Stimulated activated CD8-positive, alpha-beta memory T cell treated with anti-CD3 and anti-CD28 coated beads, Interleukin-12 subunit alpha, Interleukin-12 subunit beta, amount 100 ng/mL, for 1 hour (primary cell): ENCODE measurements at places on chromosomes 13 and 19.
A peak's percentile ranks its signal among the peaks of the same experiment; 100 is the strongest.

GRCh38 chr13:49908637-49909036, 27.5 kb downstream of the SPRYD7 start:
- DNase-seq, result no peak

DNA sequence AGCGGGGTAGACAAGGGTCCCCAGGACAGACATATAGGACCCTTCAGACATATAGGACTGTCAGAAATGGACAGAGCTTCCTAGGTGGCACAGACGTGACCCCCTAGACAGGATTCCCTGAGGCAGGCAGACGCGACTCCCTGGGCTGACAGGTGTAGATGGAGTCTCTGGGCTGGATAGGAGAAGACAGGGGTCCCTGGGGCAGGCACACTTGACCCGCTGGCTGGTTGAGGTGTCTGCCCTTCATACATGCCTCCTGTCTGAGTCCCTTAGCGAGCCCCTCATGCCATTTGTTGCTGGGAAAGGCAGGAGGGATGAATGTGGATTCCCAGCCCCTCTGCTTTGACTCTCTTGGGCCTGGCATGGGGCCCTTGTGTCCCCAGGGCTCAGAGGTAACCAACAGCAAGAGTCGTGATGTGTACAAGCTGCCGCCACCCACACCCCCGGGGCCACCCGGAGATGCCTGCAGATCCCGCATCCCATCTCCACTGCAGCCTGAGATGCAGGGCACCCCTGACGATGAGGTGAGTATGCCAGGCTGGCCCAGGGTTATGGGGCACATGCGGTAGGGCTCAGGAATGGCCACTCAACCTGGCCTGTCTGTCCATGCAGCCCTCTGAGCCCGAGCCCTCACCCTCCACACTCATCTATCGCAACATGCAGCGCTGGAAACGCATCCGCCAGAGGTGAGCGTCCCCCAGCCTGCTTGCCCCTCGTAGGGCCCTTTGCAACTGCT, 3.0 kb downstream of the HSPB6 start:
- no peak for DNase-seq

DNA sequence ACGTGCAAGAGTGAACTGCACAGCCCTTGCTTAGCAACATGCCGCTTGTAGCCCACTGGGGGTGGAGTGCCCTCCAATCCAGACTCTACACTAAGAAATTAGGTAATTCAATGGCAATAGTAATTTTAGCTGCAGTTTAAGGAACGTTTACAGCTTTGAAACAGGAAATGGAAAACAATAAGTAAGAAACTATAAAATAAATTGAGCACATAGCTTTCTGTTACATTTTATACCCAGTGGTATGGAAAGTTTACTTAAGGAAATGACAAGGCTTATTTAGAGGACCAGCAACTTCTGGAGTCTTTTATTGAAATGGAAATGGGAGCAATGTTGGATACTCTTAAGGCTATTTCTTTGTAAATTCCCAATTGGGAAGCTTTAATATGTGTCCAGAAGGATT, 373.2 kb downstream of the KCNRG start:
- DNase-seq, result no peak

- no peak for DNase-seq
Observed at GRCh38 chr19:48501494-48502349, 9.9 kb downstream of the LMTK3 start.

DNA sequence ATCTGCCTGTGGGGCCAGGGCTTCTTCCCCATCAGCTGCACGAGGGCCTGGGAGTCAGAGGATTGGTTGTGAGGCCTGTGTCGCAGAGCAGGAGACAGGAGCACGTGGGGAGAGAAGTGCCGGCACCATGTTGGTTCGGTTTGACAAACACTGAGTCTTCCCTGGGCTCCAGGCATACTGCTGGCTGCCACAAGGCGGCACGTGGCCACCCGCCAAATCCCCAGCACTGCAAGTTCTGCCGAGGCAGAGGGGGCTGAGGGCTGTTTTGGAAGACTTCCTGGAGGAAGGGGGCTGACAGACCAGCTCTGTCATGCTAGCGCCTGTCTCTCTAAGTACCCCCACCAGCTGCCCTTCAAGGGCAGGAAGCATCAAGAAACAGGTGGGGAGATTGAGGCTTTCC, 9.5 kb downstream of the SHANK1 start:
- no peak for DNase-seq

- no peak for DNase-seq
Observed at GRCh38 chr13:92901739-92902138, 324.9 kb upstream of the GPC6 start.

- DNase-seq, result no peak
Observed at GRCh38 chr13:86541461-86541860, 742.2 kb upstream of the SLITRK6 start.

GRCh38 chr13:71417205-71417604, 449.8 kb downstream of the DACH1 start:
- DNase-seq, result no peak

- no peak for DNase-seq
Observed at GRCh38 chr13:68597641-68598040, 1367.5 kb upstream of the PCDH9 start.

DNA sequence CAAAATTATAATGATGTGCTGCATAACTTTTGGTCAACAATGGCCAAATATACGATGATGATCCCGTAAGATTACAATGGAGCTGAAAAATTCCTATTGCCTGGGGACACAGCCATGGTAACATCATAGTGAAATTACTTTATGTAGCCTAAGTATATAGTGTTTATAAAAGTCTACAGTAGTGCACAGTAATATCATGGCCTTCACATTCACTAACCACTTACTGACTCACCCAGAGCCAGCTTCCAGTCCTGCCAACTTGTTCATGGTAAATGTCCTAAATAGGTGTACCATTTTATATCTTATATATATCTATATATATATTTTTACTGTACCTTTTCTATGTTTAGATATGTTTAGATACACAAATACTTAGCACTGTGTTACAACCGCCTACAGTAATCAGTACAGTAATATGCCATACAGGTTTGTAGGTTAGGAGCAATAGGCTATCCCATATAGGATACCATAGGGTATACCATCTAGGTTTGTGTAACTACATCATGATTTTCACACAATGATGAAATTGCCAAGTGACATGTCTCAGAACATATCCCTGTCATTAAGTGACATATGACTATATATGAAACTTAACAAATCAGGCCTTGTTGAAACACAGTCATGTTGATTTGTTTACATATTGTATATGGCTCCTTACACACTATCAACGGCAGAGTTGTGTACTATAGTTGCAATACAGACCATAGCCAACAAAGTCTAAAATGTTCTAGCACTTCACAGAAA, 23.7 kb downstream of the DIS3 start:
- DNase-seq, result no peak

- no peak for DNase-seq
Observed at GRCh38 chr19:51810223-51810622, 15.3 kb downstream of the FPR3 start.

DNA sequence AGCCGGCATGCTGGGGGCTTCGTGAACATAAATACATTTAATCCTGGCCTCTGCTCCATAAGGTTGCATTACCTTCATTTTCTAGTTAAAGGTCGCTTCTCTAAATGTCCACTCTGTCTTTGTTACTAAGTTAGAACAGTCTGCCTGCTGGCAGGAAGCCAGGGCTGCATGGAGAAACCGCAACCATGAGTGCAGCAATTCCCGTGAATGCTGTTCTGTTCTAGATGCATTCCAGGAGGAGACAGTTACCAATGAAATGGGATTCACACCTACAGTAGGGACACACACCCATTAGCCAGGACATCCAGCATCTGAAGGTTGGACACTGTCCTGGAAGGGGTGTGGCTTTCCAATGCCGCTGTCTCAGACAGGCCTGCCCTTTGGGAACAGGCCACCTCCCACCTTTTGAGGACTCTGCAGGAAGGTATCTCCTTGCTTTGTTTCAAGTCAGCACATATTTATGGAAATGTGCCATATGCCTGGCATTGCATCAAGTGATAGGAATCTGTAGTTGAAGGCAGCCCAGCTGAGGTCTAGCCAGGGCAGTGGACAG, 129.7 kb downstream of the SLC7A1 start:
- no peak for DNase-seq

- DNase-seq, result no peak
Observed at GRCh38 chr13:69458013-69458412, 649.6 kb upstream of the ATXN8OS start.

- DNase-seq, result no peak
Observed at GRCh38 chr19:7560255-7560654, 24.7 kb downstream of the PNPLA6 start.

- no peak for DNase-seq
Observed at GRCh38 chr13:85816413-85816812, 17.2 kb upstream of the SLITRK6 start.

- DNase-seq, result no peak
Observed at GRCh38 chr13:70732611-70733010, 624.4 kb upstream of the KLHL1 start.

DNA sequence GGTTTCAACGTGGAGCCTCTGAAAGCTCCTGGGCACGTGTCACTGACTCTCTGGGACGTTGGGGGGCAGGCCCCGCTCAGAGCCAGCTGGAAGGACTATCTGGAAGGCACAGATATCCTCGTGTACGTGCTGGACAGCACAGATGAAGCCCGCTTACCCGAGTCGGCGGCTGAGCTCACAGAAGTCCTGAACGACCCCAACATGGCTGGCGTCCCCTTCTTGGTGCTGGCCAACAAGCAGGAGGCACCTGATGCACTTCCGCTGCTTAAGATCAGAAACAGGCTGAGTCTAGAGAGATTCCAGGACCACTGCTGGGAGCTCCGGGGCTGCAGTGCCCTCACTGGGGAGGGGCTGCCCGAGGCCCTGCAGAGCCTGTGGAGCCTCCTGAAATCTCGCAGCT, 2.3 kb downstream of the ARL11 start:
- no peak for DNase-seq

- no peak for DNase-seq
Observed at GRCh38 chr13:113322043-113322461, 25.0 kb downstream of the LAMP1 start.

GRCh38 chr19:49875857-49876421, 1.2 kb downstream of the AKT1S1 start:
- DNase-seq, result peak; percentile 32

DNA sequence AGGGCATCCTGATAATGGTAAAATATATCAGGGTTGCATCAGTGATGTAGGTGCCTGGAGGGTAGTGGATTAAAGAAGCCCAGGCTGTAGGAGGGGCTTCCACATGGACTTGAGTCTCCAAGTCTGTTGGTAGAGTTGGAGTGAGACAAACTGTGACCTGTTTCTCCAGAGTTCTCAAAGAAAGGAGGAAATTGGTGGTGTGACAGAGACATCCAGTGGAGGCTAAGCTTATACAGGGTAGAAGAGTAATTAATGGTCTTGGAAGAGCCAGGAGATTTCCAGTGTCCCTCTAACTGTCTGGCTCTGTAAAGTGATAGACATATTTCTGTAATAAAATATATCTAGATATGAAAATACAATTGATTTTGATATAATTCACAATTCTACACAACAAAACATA, 61.1 kb downstream of the GPC5 start:
- no peak for DNase-seq

DNA sequence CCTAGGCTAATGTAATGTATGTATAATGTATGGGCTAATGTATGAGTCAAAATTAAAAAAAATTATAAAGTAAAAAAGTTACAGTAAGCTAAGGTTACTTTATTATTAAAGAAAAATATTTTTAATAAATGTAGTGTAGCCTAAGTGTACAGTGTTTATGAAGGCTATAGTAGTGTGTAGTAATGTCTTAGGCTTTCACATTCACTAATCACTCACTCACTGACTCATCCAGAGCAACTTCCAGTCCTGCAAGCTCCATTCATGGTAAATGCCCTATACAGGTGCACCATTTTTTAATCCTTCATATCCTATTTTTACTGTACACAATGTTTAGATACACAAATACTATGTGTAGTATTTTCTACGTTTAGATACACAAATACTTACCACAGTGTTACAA, 1.8 kb upstream of the TMEM272 start:
- DNase-seq, result no peak

- no peak for DNase-seq
Observed at GRCh38 chr19:44644402-44645016, 799 bp downstream of the PVR start.

DNA sequence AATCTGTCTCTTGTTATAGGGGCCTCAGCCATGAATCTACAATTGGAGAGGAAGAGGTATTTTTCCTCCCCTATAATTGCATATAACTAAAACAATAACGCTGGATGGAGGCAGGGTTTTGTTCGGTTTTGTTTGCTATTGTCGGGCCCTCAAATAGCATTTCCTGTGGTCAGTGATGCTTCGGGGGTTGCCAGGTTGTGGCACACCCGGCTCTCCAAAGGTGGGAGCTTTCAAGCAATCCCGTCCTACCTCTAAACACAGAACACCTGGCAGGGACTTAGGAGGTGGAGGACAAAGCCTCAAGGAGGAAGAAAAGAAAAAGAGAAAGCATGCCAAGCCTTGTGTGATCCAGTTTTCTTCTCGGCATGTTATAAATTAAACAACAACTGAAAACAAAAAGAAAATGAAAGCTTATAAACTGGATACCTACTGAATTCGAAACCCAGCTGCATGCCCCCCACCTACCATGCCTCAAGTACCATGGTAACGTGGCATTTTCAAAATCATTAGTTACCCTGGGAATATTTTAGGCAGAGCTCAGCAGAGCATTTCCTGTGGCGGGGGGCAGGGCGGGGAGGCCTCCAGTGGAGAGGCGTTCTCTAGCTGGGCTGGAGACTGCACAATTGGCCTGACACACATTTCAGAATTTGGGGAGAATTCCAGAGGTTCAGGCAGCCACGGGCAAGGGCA, 213.8 kb downstream of the DCLK1 start:
- no peak for DNase-seq

DNA sequence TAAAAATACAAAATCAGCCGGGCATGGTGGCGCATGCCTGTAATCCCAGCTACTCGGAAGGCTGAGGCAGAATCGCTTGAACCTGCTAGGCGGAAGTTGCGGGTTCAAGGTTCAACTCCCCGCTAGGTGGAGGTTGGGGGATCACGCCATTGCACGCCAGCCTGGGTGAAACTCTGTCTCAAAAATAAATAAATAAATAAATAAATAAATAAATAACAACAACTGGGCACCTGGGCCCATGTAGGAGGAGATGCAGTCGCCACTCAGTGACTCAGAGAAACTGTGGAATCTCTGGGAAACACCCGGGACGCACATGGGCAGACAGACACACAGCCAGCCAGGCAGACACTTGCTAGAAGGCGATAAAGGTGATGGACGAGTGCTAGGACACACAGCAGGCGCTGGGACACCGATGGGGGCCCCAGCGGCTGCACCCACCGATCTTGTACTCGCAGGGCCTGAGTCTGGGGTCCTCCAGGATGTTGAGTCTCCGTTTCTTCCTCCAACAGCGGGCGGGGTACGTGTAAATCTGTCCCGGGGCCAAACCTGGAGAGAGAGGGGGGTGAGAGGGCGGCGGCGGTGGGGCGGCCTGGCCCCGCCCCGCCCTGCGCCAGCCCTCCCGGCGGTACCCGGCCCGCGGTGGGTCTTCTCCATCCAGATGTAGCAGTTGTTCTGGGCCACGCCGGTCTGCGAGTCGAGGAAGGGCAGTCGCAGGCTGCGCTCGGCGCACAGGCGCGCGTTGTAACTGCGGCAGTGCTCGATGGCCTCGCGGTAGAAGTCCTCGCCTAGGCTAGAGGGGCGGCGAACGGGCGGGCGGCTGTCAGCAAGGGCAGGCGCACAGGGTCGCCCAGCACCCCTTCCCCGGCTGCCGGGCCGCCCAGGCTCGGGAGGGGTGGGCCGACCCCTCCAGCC, 1.8 kb downstream of the DPF1 start:
- no peak for DNase-seq

GRCh38 chr13:45055902-45056648, 64.2 kb upstream of the GTF2F2 start:
- no peak for DNase-seq

GRCh38 chr13:63337041-63337440, 1921.4 kb upstream of the PCDH20 start:
- no peak for DNase-seq

- no peak for DNase-seq
Observed at GRCh38 chr19:1941146-1942077, at the start of gene CSNK1G2. Gene CSNK1G2, plus strand, starts transcription at chr19:1941172. Its CDS starts 28,601 bp downstream, at chr19:1969773.
